ENCODE measurements at places on chromosomes 2 and 18. TPM values are rescaled to one million over a fixed set of nuclear protein-coding genes. Genes with fewer than 3 reads are reported as not detected.

GRCh38 chr2:66521291-66521922, 86.5 kb downstream of the MEIS1 start:
- DNase-seq: no peak

DNA sequence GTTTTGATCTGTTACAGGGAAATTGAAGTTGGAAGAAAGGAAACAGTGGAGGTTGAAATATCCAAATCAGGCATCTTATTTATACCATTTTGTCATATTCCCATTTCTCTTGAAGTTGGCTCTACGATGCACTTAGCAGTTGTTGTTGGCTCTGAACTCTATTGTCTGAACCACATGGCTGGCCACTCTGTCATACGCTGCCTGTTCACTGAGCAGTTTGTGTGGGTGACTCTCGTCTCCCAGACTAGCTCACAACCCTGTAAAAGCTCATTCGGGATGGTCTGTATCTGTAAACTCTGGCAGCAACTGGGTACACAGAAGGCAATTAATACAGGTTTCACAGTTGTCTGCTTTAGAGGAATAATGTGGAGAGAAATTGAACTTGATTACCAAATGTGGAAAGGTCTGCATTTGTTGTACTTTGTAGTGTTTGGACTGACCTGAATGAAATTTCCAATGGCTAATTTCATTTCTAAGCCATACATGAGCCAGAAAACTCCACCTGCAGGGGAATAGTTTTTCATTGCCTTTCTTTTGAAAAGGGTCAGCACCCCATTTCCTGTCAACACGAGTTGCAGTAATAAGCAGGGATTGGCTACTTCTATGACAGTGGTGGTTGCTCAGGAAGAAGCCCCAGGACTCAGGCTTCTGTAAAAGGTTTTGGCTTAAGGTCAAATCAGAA, 378.2 kb downstream of the OSR1 start:
- no peak for DNase-seq

DNA sequence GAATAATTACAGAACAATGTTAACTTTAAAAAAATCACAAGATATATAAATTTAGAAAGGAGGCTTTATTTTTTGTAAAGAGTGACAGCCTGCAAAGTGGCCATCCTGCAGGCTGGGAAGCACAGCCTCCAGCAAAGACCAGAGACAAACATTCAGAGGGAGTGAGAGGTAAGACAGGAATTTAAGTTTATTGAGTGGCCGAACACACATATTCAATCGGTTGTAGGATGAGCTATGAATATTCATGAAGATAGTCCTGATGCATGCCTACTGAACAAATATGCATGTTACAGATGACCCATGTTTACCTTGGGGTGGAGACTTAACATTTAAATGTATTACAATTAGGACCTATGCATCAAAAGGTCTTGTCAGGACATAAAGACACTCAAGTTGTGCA, 33.4 kb upstream of the HNRNPA3 start:
- DNase-seq: no peak

- no peak for DNase-seq
Measured at GRCh38 chr2:98372579-98372978, 26.3 kb downstream of the CNGA3 start.

DNA sequence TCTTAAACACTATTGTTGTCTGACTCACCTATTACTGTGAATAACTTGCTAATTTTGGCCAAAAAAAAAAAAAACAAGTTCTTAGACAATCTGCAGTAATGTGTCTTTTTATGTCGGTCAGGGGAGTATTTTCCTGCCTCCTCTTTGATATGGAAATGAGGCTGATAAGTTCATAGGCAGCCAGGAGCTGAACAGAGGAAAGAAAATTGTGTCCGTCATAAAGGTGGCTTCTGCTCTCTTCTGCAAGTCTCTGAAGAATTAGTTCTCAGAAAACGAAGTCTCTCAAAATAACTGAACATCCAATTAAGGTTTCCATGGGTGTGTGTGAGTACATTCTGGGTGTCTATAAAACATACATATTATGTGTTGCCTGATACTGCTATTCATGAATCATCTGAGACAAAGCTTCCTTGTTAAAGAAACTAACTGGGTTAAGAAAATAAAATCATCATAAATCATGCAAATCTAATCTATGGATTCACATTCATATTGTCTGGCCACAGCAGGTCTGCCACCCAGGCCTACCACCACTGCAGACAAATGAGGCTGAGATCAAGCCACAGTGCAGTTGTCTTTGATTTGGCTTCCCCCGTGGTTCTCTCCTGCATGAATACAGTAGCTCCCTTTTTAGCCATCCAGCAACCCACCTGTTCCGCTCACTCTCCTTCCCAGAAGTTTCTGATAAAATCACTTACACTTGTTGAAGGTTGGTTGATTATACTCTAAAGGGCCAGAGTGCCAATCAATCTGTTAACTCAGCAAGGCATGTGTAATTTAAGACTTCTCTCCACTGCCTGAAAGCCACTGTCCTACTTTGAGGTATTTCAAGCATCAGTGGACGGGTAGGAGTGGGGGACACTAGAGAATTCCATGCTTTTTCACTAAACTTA, 19.4 kb upstream of the SP5 start:
- no peak for DNase-seq

GRCh38 chr2:148548716-148549400, 95.7 kb upstream of the EPC2 start:
- DNase-seq: no peak

Gene KIAA2012
- not detected for total RNA-seq

DNA sequence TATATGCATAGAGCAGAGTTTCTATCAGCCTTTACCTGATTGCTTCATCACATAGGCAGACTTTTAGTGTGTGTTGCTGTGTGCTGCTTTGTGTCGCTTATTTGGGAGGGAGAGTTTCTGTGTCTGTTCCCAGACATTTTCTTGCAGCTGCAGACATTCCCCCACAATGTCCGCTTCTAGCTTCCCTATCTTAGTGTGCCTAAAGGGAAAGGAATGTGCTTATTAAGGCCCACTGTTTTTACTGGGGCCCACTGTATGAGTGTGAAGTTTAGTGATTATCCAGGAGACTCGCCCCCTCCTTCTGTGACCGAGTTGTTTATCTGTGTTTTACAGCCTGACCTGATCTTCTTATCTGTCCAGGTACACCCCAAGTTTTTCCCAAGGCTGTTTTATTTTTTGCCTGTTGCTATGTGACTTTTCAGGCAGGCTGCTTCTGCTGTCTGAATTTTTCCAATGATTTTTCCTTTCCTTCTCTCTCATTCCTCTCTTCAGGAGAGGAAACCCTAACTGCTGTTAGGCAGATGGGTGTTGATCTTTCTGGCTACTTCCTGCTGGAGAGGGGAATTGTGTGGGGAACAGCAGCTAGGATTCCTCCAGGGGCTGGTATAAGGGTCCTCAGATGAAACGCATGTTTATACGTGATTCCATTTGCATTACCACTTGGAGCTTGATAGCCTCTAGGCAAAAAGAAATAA, 47.6 kb downstream of the STK17B start:
- no peak for DNase-seq

GRCh38 chr2:10983711-10984110, 72.0 kb downstream of the KCNF1 start:
- no peak for DNase-seq

GRCh38 chr2:42303252-42303651, 57.8 kb downstream of the COX7A2L start:
- no peak for DNase-seq

GRCh38 chr2:174490051-174490450, 3.2 kb upstream of the GPR155 start:
- no peak for DNase-seq

GRCh38 chr2:109721626-109722025, 72.5 kb upstream of the RGPD5 start:
- no peak for DNase-seq

DNA sequence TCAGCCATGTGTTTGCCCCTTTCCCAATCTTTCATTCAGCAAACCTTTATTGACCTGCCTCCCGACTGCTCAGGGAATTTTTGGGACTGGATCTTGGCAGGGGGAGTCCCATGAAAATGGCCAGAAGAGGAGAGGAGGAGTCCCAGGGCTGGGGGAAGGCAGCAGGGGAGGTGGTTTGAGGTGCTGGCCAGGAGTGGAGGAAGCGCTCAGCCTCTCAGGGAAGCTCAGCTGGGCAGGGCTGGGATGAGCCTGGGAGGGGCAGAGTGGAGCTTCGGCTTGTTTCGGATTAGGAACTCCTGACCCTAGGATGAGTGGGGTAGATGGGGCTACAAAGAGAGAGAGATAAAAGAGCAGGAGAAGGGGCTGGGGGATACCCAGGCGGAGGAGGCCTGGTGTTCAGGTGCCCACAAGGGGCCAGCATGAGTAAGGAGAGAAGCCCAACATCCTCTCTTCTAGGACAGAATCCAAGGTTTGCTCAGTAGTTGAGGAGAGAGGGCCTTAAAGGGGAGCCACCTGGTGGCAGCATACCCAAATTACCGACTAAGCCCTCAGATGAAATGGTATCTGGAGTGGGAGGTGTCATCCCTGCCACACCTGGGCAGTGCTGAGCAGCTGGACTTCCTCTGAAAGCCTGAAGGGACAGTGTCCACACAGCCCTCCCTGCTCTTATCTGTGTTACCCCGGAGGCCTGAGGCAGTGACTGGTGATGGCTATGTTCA, 91.1 kb downstream of the INHBB start:
- peak; percentile 84 for DNase-seq

- no peak for DNase-seq
Measured at GRCh38 chr2:42929546-42930024, 137.2 kb upstream of the HAAO start.

- no peak for DNase-seq
Measured at GRCh38 chr2:15623898-15624541, 32.4 kb downstream of the DDX1 start.

Gene HOXD13
- total RNA-seq: not detected

Gene DYTN
- not detected for total RNA-seq

GRCh38 chr18:55323051-55323994, 264.7 kb downstream of the TCF4 start:
- DNase-seq: no peak

- DNase-seq: no peak
Measured at GRCh38 chr18:9103376-9103873, 926 bp downstream of the NDUFV2 start.

- DNase-seq: no peak
Measured at GRCh38 chr2:1739322-1739957, 4.9 kb downstream of the PXDN start.

Gene CCDC150
- 43.0 TPM for total RNA-seq

DNA sequence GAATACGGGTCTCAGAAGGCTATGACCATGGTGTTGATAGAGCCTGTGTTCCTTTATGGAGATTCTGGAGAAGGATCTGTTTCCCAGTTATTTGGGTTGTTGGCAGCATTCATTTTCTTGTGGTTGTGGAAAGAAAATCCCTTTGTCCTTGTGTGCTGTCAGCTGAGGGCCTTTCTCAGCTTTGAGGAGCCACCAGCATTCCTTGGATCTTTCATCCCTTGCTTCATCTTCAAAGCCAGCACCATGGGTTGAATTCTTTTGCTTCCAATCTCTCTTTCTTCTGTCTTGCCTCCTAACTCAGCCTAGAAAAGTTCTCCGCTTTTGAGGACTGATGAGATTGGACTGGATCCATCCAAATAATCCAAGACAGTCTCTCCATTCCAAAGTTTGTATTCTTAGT, 103.2 kb upstream of the MMADHC start:
- DNase-seq: no peak

DNA sequence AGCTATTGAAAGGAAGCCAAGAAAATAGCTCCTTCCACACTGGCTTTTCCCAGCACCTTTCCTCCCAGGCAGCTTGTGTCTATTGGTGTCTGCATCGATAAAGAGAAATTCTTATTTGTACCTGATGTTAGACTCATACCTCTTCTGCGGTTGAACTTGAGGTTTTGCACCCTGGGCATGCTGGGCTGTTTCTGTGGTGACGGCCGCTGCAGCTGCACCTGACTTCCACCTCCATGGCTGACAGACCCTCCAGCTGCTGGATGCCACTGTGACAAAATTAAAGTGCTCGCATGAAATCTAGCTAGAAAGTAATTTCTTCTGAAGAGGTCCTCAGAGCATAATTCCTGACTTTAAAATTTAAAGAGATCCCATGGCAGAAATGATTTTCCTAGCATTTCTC, 6.6 kb downstream of the FECH start:
- no peak for DNase-seq

DNA sequence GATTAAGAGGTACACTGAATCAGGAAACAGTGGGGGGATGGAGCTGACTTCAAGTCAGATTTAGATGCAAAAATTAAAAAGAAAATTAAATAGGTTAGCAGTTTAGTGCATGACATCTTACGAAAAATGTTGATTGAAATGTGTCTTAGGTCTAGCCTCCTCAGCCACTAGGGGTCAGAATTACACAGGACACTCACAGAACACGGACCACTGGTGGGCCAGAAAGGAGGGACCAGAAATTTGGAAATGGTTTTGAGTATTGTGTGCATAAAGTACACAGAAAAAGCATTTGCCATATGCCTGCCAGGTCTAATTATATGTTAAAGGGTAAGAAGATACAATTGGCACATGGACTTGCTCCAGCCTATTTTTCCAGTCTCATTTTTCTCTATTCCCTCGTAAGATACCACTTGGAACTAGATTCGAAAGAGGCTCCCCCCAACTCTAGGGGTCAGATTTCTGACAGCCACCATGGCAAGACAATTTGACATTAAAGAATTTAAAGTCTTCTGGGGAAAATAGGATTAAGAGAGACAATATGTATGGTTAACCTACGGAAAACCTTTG, 550.2 kb upstream of the SETBP1 start:
- DNase-seq: peak; percentile 33

DNA sequence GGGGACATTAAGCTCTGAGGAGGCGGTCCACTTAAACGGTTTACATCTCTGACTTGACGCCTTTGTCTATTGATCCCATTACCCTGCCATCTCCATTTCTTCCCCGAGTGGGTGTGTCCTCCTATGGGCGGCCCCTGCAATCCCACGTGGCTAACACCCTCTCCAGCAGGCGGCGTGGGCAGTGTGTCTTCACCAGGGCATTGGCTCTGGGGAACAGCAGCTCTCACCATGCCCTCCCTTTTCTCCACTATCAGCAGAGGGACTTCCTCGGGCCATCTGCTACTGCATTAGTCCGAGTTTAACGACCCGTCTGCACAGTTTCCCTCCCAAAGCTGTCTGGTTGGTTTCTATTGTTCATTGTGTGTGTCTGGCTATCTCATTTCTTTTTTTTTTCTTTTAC, 511.9 kb upstream of the NRP2 start:
- no peak for DNase-seq

DNA sequence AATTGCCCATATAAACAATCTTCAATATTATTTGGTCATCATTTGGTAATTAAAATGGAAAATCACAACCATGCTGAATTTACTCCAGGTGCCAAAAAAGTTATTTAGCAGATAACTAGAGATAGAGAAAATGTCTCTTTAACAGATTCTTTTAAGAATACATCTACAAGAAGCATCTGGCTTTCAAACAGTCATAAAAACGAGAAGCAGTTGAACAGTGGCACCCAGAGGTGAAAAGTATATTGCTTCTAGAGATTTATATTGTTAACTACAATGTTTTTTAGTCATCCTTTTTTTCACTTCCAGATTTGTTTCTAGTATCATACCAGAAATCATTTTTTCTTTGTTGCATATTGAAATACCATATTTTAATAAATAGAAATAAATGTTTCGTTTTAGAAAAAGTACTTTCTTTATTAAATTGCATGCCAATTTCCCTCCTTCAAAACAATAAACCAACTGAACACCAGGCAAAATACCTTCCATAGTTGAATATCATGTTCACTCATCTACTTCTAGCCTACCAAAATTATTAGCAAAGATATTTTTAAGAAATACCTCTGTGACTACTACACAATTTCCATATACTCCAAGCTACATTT, 65.4 kb upstream of the HNRNPA3 start:
- no peak for DNase-seq

- no peak for DNase-seq
Measured at GRCh38 chr2:220981926-220982325, 590.2 kb downstream of the EPHA4 start.
